ENCODE measurements at places on chromosomes 3 and 15.

DNA sequence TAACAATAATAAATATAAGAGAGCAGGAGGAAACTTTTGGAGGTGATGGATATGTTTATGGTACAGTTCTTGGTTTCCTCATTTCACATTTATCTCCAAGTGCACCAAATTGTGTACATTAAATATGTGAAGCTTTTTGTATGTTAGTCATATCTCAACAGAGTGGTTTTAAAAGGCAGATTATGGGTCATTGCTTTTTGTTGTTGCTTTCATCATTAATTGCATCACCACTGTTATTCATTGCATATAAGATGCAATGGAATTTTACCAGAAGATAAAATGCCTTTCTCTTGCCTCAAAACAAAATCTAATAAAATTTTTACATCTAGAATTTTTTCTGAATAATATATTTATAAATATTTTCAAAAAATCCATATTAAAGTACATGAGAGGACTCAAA is 1198.9 kb upstream of the GBE1 start:
- DNase-seq = no peak

GRCh38 chr3:13882876-13883275 is 3.0 kb upstream of the WNT7A start:
- no peak for DNase-seq

- DNase-seq = no peak
Measured at GRCh38 chr3:38205472-38205805, 40.1 kb downstream of the OXSR1 start.

- DNase-seq = no peak
Measured at GRCh38 chr3:10339376-10339955, 18.6 kb upstream of the SEC13 start.

GRCh38 chr3:184092199-184092598 is 4.7 kb upstream of the HTR3E start:
- DNase-seq = no peak

DNA sequence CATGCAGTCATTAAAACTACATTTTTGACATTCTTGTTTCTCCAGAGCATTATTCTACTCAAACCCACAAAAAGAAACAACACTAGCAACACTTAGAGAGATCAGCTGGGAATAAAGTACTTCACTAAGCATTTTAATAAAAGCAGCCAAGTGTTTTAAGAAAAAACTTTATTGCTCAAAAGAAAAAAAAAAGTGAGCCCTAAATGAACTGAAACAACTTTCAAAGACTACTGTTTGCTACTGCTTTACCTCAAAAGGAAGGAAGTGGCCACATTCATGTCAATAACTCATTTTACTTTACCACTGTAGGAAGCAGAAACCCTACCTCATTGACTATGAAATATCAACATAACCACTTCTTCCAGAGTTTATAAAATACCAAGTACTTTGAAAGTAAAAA is 91.3 kb downstream of the UACA start:
- no peak for DNase-seq

DNA sequence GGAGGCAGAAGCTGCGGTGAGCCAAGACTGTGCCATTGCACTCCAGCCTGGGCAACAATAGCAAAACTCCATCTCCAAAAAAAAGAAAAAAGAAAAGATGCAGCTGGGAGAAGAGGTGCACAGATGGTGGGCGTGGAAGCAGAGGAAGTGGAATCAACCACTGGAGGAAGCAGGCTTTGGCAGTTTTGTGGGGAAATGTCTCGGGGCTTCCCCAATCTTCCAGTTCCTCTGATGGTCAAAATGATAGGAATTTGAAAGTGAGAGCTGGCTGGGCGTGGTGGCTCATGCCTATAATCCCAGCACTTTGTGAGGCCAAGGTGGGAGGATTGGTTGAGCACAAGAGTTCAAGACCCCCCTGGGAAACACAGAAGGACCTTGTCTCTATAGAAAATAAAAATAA is 48.1 kb upstream of the SMAD3 start:
- no peak for DNase-seq

- DNase-seq = no peak
Measured at GRCh38 chr3:60226912-60227311, 1024.3 kb downstream of the FHIT start.

GRCh38 chr3:169041677-169042171 is 621.8 kb downstream of the MECOM start:
- DNase-seq = no peak

GRCh38 chr3:197309528-197310361 is 11.3 kb upstream of the DLG1 start:
- DNase-seq = no peak

- no peak for DNase-seq
Measured at GRCh38 chr3:177715980-177716379, 518.7 kb upstream of the TBL1XR1 start.

DNA sequence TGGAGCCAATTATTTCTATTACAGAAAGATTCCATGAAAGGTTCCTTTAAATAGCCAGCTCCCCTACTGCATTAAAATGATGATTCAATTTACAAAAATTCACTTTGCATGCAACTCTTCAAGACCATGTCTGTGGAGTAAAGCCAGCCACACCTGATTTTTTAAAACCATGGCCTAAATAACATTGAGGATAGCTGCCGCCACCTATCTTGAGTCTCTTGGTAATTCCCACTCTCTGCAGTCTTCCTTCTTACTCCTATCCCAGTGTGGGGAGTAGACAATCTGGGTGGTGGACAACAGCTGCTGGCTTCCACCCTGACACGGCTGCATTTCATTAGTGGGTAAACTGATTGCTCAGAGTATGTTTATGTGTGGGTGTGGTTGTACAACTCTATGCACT is 10.7 kb downstream of the LRTM1 start:
- no peak for DNase-seq

DNA sequence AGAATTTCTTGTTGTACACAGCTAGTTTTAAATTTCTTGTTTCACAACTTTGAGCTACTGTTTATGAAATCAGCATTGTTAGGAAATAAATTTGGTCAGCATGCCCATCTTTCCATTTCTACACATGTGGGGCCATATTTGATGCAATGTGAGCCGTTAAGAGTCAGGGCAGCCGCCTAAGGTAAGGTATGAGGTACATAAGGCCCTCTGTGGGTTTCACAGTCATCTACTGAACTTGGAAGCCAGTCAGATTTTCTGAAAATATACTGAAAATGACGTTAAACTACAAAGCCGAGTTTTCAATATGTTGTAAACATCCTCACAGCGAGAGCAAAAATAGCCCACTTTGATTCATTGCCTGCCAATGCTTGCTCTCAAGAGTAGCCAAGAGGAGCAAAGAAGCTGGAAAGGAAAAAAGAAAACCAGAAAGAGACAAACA is 94.7 kb upstream of the PDZRN3 start:
- DNase-seq = no peak

- DNase-seq = no peak
Measured at GRCh38 chr15:74767167-74768098, 14.4 kb upstream of the CSK start.

GRCh38 chr3:152209776-152210175 is 59.0 kb upstream of the MBNL1 start:
- no peak for DNase-seq

GRCh38 chr15:60006873-60007272 is 2.8 kb downstream of the FOXB1 start:
- DNase-seq = no peak

DNA sequence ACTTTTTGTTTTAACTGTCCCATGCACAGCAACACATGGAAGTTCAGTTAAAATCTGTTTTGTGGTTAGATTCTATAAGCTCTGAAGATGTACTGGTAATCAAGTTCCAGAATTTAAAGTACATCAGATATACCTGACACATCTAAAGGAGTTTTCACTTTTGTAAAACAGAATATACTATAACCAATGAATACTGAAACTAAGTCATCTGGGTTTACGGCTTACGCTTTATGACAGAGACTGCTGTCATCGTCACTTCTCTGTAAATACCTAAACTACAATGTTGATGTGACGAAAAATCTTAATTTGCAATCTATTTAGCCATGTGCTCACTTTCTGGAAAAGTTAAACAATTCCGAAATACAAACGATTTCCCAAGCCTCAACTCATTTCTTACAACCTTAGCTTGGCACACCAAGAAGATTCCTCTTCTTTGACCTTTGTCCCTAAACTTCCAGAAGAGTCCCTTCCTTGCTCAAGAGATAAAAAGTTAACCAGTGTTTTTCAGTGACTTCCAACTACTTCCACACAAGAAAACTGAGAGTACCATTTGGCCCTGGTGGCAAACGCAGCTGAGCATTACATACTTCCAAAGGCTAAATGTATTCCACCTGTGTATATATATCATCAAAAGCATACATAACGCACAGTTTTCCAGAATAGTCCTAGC is 56.8 kb upstream of the NEK10 start:
- DNase-seq = no peak

DNA sequence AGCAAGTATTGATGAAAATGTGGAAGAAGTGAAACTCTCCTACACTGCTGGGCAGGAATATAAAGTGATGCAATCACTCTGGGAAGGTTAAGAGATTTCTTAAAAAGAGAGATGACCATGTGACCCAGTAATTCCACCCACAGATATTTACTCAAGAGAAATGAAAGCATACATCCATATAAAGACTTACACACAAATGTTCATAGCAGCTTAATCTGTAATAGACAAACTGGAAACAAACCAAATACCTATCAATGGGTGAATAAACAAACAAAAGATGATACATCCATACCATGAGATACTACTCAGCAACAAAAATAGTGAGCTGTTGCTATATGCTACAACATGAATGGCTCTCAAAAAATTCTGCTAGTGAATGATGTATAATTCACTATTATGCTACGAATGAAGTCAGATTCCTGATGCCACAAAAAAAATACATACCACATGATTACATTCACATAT is 463.3 kb downstream of the MAGI1 start:
- DNase-seq = no peak

DNA sequence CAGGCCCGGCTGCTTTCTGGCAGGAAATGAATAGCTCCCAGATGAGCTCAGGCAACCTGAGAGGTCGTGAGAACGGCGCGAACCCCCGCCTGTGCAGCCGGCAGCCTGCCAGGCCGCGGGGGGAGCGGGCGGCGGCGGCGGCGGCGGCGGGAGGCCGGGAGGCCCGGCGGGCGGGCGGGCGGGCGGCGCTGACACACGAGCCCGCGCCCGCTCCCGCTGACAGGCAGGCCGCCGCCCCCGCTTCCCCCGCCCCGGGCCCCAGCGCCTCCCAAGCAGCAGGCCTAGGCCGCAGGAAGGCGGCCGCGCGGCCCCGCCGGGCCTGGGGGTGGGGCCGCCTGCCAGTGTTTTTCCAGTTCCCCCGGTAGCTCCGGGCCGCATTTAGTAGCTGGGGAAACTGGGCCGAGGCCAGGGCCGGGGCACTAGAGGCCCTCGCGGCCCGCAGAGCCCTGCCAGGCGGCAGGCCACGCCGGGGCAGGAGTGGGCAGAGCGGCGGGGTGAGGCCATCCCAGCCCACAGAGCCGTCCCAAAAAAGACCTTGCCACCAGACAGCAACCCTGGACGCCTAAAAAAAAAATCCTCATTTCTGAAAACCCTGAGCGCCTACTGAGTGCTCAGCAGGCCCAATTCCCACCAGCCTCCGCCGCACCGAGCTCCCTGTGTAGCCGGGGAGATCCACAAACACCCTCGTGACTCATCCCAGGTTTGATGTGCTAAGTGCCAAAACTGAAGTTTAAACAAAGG is 5.6 kb downstream of the HES1 start:
- DNase-seq = peak; percentile 31

- no peak for DNase-seq
Measured at GRCh38 chr15:63086947-63087346, 34.7 kb upstream of the LACTB start.

DNA sequence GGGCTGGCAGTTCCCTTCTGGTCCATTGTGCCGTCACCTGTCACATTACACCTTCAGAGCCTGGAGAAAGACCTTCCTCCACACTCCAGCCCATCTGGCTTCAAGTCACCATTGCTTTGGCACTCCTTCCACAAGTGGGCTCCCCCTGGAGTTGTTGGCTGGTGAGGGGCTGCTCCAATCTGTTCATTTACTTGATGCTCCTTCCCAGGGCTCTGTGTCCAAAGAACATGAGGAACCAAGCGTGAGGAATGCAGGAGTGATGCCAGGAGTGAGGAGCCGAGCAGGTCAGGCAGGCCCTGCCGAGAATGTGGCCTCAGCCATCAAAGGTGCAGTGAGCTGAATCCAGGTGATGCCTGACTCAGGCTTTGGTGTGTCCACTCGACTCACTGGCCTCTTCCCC is 57.2 kb downstream of the OXNAD1 start:
- no peak for DNase-seq
